ENCODE measurements at places on chromosomes 7 and 10.

- no peak for DNase-seq
Observed at GRCh38 chr10:121516093-121516865, 82.0 kb downstream of the FGFR2 start.

DNA sequence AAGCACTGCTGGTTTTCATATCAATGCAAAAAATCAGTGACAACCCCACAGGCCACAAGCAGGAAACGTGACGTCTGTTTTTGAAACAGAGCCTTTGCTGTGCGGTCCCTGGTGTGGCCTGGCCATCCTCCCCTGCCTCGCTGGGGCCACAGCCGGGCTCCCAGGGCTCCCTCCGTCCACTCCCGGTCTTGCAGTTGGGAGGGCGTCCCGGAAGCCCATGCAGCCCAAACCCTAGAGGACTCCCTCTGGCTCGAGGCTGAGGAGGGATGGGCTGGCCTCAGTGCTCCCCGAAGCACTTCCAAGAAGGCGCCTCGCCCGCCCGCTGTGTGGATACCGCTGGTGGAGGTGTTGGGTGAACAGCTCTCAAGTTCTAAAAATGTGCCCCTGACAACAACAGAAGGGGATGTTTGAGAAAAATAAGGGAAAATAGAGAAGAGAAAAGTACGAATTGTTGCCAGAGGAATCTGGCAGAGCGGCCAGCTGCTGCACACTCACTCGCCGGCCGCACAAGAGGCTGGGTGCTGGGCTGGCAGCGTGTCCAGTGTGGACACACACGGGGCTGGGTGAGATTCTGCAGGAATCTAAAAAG lies 73.5 kb downstream of the ZRANB1 start:
- DNase-seq: no peak

GRCh38 chr7:132536654-132537395 lies 39.4 kb downstream of the PLXNA4 start:
- no peak for DNase-seq

DNA sequence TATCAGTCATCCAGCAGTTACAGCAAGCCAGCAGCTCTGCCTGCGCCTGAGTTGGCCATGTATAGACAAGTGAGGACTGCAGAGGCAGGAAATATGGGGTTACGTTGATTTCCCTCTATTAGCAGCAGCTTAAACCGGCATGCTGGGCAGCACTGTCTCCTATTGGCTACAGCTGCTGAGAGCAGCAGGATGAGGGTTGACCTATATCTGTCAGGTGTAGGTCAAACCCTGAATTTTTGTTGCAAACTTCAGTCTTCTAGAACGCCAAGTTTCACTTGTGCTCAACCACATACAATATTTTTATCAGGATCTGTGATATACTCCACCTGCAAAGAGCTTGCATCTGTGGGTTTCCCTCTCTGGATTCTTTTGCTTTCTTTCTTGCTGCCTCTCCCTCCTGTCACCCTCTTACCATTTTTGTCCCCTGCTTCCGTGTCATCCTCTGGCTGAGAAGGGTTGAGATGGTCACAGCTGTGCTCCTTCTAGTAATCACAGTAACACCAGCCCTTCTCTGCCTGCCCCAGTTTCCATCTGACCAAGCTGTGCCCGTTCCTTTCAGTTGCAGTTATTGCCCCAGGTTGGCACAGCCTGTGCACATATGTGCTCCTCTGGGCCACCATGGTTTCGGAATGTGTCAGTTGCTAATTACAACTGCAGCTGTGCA lies 23.8 kb upstream of the GLCCI1 start:
- no peak for DNase-seq

- DNase-seq: no peak
Observed at GRCh38 chr7:127390817-127391590, 1.5 kb downstream of the ZNF800 start.

DNA sequence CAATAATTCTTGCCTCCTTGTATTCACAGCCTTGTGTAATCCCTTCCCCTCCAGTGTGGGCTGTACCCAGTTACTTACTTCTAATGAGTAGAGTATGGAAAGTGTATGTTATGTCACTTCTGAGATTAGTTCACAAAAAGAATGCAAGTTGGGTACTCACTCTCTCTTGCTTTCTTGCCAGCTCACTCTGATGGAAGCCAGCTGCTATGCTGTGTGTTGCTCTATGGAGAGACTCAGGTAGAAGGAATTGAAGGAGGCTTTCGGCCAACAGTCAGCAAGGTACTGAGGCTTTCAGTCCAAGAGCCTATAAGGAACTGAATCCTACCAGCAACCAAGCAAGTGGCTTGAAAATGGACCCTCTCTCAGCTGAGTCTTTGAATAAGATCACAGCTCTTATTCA lies 9.7 kb upstream of the BICC1 start:
- no peak for DNase-seq

DNA sequence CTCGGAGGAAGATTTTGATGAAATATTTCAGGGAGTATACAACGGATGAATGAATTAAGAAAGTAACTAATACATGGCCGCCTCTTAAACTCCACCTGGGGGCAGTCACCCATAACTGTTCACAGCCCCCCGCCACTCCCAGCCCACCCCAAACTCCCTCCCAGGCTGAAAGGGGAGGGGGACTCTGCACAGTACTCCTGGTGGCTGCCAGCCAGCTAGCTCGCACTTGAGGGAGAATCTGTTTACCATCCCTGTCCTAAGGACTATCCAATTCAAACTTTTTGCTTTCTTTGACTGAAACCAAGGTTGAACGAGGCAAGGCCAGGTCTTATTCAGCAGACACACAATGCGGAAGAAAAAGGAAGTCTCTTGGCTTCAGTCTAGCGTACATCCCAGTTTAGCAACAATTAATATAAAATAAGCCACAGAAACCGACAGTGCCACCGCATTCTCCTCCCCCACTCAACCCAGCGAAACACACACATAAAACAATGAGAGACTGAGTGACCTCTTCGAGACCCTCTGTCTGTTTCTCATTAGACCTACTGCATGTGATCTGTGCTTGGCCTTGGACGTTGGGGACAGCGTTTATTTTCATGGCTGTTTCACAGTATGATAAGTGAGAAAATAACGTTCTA lies 219.5 kb downstream of the GLI3 start:
- no peak for DNase-seq

- DNase-seq: no peak
Observed at GRCh38 chr10:74096777-74097176, 53.9 kb downstream of the AP3M1 start.

- DNase-seq: no peak
Observed at GRCh38 chr10:114694752-114695151, 36.7 kb upstream of the ABLIM1 start.

DNA sequence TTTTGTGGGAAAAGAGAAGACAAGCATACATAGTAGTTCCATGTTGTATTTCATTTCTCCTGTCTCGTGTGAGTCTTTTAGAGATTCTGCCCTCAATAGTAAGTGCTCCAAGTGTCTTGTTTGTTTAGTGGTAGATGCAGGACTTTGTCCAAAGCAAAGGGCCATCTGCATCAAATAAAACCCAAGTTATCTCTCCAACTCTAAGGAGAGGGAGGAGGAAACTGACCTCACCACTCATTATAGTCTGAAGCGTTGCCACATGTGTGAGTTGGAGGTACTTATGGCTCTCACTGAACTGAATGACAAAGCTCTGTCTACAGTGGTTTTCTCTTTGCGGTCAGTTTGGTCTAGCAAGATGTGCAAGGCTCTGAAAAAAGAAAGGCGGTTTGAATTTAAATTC lies 272.6 kb downstream of the DOCK4 start:
- no peak for DNase-seq

GRCh38 chr10:58842860-58843376 lies 330.2 kb downstream of the BICC1 start:
- no peak for DNase-seq

DNA sequence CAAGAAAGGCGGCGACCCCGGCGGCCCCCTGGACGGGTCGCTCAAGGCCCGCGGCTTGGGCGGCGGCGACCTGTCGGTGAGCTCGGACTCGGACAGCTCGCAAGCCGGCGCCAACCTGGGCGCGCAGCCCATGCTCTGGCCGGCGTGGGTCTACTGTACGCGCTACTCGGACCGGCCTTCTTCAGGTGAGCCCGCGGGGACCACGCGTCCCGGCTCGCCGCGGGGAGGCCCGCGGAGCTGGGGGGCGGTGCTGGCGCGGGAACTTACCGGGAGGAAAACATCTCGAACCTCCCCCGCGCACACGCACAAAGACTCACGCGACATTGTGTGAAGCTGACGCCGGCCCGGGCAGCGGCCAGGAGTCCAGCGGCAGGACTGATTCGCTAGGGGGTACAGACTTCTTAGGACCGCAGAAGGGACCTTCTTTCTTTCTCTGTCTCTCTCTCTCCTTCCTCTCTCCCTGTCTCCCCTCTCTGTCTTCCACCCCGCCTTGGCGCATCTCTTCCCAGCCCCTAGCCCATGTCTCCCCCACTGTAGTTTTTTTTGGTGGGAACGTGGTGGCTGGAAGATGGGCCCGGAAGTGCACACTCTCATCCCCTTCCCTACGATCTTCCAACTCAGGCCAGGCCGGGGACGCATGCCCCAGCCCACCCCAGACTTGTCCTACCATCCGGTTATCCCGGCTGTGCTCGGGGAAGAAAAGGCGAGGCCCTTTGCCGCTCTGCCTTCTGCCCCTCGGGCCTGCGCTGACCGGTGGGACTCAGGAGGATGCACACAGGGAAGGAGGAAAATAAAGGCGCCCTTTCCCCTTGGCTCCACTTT lies 1.2 kb downstream of the EN2 start:
- DNase-seq: no peak

DNA sequence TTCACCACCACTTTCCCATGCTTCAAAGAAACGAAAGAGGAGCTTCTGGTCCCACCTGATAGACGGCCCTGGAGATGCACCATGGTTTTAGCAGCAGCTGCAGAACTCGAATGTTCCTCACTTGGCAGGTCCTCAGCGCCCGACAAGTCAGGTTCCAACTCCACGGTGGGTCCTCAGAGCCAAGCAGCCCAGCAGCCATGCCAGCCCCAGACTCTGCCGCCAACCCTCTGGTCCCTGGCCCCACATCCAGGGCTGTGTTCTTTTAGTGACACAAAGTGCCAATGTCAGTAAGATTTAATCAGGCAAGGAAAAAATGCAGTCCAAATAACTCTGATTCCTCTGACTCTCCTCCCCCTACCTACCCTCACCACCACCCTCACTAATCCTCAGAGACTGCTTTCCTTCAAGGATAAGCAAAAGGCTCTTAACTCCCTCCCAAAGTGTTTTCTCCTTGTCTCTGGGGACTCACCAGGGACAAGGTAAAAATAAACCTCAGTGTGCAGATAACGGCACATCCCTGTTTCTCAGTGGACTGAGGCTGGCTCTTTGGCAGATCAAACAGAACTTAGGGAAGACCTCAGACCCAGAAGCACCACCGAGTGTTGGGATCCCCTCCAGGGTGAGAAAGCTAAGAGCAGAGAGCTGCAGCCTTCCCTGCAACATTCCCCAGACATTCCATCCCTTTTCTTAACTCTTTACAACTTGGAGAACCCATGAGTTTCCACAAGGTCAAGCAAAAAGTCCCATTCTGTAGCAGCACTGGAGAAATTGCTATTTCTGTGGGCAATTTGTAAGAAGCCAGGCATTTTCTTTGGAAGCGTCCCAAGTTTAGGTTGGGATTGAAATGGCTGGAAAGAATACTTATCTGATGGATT lies 358.9 kb downstream of the FRMD4A start:
- no peak for DNase-seq

DNA sequence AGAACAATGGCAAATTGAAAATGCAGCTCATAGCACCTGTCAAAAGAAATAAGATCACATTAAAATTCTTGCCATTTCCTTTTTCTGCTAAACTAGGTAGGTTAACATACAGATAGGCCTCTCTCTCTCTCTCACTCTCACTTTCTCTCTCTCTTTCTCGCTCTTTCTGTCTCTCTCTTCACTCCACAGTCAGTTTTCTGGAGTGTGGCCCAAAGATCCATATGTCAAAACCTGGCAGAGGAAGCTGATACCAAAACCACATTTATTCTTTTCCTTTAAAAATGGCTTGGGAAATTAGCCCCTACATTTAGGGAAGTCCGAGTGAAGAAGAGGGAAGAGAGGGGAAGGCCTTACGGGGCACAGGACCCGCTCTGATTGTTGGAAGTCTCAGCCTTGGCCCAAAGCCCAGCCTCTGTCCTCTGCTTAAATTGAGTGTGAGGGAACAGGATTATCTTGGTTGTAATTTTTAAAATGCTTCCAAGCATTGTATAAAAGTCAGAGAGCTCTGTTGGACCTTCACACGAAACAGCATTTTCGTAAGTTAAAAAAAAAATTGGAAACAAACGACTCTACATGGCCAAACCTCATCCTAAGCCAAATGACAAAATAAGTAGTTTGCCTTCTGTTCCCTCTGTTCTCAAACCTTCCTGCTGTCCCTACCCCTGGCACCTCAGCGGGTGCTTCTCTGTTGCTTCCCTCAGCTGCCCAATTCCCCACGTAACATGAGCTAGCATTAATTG lies 83.2 kb downstream of the FRMD4A start:
- DNase-seq: no peak

DNA sequence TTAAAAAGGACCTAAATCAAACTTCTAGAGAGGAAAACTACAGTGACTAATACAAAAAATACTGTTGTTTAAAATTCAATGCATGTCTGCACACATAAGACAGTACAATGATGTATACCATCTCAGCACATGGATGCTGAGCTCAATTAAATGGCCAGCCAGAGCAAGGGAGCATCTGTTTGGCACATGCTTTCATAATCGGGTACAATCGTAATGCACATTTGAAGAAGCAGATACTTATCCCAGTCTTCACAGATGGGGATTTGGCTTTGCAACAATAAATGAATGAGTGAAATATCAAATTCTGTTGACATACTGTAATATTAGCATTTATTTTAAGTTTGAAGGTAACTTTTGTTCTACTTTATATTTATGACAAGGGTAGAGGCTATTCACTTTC lies 187.8 kb downstream of the CRPPA start:
- no peak for DNase-seq

DNA sequence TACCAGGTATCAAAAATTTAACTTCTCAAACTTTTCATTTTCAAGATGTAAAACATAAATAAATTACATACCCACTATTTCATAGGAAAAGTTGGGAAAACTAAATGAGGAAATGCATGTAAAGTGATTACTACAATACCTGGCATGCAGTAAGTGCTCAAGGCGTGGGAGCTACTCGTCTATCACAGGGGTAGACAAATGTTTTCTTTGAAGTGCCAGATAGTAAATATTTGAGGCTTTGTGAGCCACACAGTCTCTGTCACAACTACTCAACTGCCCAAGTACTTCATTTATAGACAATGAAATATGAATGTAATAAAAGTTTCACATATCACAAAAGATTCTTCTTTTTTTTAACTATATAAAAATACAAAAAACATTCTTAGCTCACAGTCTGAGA lies 96.4 kb upstream of the PCGF5 start:
- no peak for DNase-seq

- no peak for DNase-seq
Observed at GRCh38 chr7:155807065-155807671, 5.1 kb downstream of the SHH start.

DNA sequence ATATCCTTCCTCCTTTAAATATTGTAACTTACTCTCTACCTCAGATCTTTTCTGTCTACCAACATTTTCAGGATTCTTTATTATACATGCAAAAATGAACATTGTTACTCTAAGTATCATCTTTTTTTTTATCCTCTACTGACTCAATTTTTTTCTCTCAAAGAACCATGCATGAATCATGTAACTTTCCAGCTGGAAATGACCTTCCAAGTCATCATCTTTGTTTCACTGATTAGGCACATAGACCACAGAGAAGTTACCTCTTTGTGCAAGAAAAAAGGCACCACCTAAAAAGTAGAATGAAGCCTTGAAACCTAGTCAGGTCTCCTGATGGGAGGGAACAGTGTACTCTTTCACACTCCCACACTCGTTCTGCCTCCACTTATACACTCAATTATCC lies 234.9 kb downstream of the HGF start:
- DNase-seq: no peak

- no peak for DNase-seq
Observed at GRCh38 chr7:53607961-53608360, 572.5 kb downstream of the POM121L12 start.

- DNase-seq: no peak
Observed at GRCh38 chr7:50667338-50667737, 102.1 kb upstream of the DDC start.

Measured in NCI-H2227 treated with DMSO at 0.1 percent for 48 hours (cell line).